ENCODE measurements at places on chromosomes 6 and 20.

DNA sequence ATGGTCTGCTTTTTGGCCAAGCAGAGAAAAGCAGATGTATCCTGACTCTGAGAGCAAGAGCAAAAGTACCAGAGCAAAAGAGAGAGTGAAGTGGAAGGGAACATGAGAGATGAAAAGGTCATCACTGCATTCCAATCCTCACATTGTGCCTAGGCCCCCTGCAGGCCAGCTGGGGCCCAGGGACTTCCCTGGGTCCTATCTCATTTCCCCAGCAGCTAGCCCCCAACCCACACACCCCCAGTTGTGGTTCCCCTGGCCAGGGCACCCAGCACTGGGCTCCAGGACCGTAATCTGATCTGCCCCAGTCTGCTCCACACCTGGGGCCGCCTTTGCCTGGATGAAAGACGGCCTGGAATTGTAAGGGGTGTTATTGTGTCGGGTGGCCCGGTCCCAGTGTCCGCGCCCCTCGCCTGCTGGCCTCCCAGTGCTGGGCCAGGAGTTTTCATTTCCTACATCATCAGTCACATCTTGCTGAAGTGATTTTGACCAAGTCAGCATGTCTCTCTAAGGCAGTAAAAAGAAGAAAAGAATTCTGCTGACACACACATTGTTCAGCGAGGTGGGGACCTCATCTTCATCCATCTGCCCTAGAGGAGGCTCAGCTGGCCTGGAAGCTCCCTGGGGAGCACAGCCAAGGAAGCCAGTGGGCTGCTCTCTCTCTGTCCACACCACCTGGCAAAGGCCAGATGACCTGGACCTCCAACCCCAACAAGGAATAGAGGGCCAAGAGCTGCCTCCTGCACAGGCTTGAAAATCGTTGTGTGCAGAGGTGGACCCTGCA lies 4.0 kb upstream of the BMP7 start:
- DNase-seq, result no peak

- DNase-seq, result no peak
These were observed at the start of gene NRN1 for GRCh38 chr6:6006428-6007365. NRN1 (minus strand) TSS chr6:6006925; CDS start chr6:6006749, 176 bp downstream.

- DNase-seq, result no peak
These were observed 1.8 kb downstream of the OSER1 start for GRCh38 chr20:44208770-44209169.

DNA sequence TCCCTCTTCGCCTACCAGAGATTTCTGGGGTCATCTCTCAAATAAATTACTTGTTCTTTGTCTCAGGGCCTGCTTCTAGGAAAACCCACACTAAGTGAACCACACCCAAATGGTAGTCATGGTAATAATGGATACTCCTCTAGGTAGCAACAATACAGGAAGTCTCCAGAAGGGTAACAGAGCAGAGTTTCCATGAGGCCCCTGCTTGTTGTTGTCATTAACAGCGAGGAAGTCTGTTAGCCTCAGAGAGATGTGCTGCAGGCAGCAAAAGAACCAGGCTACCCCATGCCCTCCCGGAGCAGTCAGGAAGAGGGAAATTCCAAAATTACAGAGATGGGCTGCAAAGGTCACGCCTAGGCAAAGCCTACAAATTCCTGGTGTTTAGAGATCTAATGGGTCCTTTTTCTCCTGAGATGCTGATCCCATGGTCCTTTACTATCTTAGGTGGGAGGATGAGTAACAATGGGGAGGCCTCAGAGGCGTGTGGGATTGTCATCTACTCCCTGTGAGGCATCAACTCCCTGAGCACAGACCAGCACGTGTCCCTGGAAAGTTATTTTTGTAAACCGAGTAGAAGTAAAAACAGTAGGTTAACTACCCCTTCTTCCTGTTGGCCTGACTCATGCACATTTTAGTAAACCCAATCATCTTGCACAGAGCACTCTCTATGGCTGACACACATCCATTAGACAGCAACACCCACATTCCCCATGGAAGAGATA lies 10.1 kb downstream of the ISM1 start:
- DNase-seq, result no peak

GRCh38 chr20:34843421-34843820 lies 18.0 kb upstream of the NCOA6 start:
- no peak for DNase-seq

- no peak for DNase-seq
These were observed 736.4 kb upstream of the MARCKS start for GRCh38 chr6:113120582-113121285.

DNA sequence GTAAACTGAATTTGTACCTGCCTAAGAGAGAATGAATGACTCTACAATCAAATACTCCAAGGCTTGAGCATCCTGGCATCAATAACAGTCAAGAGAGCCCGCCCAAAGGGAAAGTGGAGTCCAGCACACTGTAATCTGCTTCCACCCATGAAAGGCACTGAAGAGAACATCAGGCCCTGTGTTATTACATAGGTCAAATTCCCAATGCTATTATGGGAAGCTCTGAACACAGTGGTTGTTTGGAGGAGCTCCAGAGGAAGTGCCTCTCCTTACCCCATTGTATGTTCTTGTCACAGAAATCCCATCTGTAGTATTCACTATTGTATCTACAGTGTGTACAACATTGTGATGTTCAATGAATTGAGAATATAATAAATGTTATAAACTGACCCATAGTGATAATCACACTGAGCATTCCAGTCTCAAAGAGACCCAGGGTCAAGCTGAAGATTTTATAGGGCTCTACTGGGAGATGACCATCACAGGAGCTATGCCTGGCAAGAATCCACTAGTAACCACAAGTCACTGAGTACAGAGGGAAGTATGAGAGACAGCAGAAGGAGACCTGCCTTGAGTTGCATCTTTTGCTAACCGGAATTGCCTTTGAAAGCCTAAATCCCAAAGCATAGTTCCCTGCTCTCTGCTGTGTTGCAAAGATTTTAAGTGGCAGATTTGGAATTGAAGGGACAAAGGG lies 446.7 kb downstream of the GJA1 start:
- no peak for DNase-seq

Data from activated CD8-positive, alpha-beta memory T cell treated with anti-CD3 and anti-CD28 coated beads, Interleukin-2, amount 50 U/mL, for 4 hours (primary cell).